ENCODE measurements at places on chromosomes 4 and X.

GRCh38 chr4:39335566-39335965, 30.6 kb downstream of the RFC1 start:
- no peak for DNase-seq

DNA sequence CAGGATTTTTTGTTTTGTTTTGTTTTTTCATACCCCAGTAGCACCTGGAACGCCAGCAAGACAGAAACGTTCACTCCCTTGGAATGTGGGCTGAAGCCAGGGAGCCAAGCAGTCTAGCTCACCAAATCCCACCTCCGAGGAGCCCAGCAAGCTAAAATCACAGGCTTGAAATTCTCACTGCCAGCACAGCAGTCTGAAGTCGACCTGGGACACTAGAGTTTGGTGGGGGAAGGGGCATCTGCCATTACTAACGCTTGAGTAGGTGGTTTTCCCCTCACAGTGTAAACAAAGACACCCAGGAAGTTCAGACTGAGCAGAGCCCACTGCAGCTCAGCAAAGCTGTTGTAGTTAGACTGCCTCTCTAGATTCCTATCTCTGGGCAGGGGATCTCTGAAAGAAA, 99.6 kb upstream of the FGF16 start:
- DNase-seq = no peak

GRCh38 chrX:24833695-24834094, 140.0 kb downstream of the POLA1 start:
- no peak for DNase-seq

DNA sequence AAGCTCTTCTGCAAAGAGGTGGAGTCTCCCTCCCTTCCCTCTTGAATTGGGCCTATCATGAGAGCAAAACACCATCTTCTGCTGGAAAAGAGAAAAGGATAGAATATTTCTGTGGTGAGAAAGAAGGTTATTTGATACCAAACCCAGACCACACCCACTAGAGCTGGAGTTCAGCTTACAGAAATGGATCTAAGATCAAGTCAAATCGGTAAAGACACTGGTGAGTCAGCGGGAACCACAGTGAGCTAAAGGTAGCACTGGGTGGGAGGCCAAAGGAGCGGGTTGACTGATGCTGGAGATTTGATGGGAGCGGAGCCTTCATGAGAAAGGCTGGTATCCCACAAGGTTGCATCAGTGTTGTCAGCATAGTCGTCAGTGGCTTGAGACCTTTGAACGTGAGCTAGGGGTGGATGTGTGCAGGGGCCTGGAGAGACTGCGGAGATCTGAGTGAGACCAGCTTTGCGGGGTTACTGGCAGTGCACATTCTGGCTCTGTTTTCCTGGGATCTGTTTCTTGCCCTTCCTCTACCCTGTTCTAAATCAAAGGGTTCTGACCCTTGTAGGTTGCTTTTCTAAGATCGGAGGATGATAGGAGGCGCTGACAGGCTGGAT, 106.4 kb upstream of the SCOC start:
- no peak for DNase-seq

DNA sequence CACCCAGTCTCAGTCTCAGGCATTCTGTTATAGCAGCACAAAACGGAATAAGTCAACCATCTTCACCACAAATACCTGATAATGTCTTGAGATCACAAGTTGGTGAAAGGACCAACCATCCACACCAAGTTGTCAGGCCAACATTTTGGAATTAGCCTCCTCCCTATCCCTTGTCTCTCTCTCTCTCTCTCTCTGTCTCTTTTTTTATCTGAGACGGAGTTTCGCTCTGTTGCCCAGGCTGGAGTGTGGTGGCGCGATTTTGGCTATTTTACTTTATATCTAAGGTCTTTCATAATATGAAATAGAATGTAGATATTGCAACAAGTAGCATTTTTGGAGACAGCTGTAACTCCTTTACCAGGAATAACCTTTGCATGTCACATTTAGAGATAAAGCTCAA, 15.7 kb downstream of the ADH1A start:
- DNase-seq = no peak

- no peak for DNase-seq
These were observed 88.8 kb upstream of the GPC3 start for GRCh38 chrX:134074151-134074550.

GRCh38 chr4:106522839-106523238, 154.3 kb upstream of the GIMD1 start:
- peak; percentile 6 for DNase-seq

DNA sequence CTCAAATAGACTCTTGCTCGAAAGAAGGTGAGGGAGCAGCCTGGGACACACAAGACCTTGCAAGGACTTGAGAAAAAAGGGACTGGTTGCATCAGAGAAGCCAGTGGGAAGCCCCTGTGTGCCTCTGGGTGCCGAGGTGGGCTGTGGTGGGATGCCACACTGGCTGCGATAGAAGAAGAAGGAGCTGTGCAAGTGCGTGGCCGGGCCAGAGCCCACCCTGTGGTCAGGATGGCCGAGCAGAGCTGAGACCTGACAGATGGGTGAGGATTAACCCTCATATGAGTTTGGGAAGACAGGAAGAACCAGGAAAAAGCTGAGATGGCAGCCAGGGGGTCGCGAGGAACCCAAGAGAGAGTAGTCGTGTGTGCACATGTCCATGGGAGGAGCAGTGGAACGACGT, 44.6 kb upstream of the HGFAC start:
- no peak for DNase-seq

- peak; percentile 51 for DNase-seq
These were observed 5.6 kb upstream of the PCDH7 start for GRCh38 chr4:30714408-30715031.

DNA sequence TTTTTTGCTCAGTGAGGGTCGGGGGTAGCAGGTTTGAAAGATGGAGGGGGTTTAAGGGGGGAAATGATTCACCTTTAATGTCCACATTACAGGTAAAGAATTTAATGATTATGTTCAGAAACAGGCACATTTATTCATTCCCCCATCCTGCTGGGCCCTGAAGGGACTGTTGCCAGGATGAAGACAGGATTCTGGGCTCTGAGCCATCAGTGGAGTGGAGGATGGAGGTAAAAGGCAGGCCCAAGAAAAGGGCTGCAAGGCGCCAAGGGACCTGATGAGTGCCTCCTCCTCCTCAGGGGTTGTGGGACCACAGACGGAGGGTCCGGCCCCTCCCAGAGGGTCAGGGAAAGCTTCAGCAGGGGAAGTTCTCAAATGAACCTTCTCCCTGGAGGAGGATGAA, 40.4 kb upstream of the PROM1 start:
- DNase-seq = no peak

- DNase-seq = no peak
These were observed 203.9 kb upstream of the VCX3A start for GRCh38 chrX:6738518-6739470.

DNA sequence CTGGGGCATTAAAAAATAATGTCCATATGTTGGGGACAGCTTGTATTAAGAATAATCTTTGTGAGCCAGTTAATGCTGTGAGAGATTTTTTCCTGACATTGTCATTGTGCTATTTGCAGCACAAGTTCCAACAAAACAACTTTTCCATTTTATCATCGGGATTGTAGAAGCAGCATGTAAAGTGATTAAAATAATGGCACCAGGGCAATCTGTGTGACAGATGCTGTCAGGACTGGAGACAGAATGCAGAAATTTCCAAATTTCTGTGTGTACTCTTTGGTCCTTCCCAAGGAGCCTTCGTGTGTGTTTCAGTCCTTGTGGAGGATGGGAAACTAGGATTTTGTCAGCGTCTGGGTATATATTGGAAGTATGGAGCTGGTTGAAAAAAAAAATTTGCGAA, 101.5 kb upstream of the LIMCH1 start:
- no peak for DNase-seq

DNA sequence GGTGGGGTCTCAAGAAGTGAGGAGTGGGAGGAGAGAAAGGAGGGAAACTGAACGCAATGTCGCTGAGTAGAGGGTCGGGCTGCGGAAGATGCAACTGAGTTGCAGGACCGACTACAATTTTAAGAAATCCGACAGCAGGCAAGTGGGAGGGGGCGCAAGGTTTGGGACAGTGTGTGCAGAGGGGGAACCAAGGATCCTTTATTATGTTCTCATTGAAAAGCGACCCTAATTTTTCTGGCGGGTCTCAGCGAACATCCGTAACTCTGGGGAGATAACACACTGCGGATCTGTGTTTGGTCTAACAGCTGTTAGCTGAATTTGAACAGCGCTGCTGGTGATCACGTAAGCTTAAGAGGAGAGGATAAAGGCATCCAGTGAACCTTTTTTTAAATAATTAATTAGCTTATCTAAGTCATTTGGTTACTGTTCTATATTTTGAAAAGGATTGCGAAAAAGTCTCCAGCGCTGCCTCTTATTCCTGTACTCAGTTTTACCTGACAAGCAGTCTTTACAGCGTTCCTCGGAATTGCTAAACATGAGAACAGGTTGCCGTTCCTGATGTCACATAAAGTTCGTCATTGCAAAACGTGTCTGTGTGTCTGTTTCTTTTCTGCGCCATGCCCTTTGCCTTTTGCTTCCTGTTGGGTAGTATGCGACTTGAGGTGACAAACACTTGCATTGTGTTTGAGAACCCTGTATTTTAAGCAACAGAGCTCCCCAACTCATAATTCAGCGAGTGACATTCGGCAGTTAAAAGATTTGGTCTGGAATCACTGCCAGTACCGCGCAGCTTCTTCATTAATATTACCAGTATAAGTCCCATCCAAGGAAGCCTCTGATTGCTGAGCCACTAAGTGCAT, 1.3 kb downstream of the HTR2C start:
- DNase-seq = no peak

DNA sequence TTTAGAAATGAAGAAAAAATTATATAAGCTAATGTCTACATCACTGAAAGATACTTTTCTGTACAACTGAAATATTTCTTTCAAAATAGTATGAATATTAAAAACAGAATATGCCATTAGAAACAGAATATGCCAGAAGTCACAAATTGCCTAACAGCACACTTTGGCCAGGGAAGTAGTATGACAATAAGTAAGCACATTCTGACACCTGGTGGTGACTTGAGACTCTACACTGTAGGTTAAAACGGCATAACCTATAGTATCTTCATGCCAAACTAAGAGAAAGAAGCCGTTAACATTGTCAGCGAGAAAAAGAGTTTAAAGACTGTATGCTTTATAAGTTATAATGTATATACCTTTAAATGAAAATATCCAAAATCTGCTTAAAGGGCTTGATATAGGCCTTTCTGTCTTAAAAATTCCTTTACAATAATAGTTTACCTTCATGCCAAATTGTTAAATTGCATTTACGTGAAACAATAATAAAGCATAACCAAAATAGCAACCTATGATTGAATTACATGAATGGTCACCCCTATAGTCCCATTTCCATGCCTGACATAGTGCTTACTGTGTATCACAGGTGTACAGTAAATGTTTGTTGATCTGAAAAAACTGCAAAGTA, 32.8 kb downstream of the FAM13A start:
- peak; percentile 64 for DNase-seq

DNA sequence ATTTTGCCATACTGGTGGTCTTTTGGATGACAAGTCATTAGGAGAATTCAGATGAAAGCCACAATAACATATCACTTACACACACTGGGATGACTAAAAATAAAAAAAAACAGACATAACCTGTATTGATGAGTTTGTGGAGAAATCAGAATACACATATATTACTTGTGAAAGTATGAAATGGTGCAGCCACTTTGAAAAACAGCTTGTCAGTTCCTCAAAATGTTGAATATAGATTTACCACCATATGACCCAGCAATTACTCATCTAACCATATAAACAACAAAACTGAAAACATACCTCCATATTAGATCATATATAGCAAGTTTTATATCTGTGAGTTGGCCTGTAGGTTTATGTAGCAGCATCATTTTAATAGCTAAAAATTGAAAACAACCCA, 608.7 kb downstream of the TLL1 start:
- DNase-seq = no peak

GRCh38 chr4:41458689-41459088, 79.3 kb upstream of the LIMCH1 start:
- DNase-seq = no peak

DNA sequence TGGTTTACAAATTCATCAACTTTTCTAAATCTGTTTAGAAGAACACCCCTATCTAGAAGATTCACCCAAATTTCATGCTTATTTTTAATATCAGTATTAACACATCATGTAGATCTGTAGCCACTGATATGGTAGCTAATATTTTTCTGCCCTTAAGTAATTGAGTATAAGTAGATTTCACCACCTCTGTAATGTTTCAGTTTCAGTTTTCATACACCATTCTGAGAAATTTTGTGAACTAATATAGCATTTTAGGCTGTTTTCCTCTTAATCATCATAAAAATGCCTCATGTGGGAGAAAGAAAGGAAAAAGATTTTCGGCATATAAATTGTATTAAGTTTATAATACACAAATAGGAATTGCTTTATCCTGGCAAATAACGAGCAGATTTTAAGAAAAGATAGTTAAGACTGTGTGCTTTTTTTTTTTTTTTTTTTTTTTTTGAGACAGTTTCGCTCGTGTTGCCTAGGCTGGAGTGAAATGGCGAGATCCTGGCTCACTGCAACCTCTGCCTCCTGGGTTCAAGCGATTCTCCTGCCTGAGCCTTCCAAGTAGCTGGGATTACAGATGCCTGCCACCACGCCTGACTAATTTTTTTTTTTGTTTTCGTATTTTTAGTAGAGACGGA, 21.4 kb upstream of the RBPJ start:
- DNase-seq = no peak

DNA sequence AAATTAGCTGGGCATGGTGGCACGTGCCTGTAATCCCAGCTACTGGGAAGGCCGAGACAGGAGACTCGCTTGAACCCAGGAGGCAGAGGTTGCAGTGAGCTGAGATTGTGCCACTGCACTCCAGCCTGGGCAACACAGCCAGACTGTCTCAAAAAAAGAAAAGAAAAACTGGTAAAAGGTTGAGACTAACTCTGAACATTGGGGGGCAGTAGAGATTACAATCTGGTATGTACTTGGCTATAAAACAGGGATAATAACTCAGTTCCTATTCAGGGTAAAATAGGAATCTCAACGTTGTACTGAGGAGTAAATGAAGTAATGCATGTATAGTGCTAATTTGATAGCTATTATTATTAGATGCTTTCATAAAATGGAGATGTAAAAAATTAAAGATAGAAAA, 12.5 kb upstream of the KLF8 start:
- peak; percentile 20 for DNase-seq

- DNase-seq = no peak
These were observed 94.9 kb upstream of the PLAC1 start for GRCh38 chrX:134752981-134753717.

DNA sequence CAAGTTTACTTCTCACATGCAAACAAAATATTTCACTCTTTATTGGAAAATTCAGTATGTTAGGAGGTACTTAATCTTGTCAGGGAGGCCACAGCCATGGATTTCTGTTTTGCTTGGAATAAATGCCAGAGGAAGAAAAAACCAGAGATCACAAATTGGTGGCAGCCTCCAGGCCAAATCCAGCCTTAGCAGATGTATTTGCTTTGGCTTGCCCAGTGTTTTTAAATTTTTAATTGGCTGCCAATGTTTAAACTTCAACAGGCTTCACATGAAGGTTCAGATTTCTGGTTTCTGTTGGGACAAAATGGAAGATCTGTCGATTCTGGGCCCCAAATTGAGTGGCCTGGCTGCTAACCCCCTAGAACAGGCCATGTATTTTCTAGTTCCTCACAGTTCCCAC, 19.2 kb downstream of the YY2 start:
- no peak for DNase-seq

- DNase-seq = no peak
These were observed 16.1 kb downstream of the FAM120C start for GRCh38 chrX:54166915-54167314.

Data from AG08396 (cell line).